ENCODE measurements at places on chromosomes 6 and 20. TPM values are rescaled to one million over a fixed set of nuclear protein-coding genes. Genes with fewer than 3 reads are reported as not detected.

DNA sequence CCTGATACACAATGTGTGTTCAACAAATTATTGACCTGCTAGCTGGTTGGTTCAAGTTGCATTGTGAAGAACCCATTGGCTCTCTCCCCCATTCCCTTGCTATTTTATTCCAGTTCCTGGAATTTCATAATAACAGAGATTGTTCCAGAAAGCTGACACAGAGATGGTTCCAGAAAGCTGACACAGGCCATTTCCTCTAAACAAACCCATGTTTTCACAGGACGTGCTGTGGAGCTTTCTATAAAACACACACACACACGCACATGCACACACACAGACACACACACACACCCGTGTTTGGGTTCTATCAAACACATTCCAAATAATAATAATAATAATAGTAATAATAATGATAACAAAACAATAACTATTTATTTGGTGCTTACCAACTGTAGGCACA lies 259.1 kb downstream of the CLIC5 start:
- peaks cover 2% of the 10 kb centered on the region for H3K27me3 ChIP-seq
- H3K4me3 ChIP-seq = no peak overlapping the region
- H3K36me3 ChIP-seq = no peaks in the 10 kb centered on the region
- H3K4me1 ChIP-seq = no peaks in the 10 kb centered on the region
- H3K27ac ChIP-seq = no peak overlapping the region

DNA sequence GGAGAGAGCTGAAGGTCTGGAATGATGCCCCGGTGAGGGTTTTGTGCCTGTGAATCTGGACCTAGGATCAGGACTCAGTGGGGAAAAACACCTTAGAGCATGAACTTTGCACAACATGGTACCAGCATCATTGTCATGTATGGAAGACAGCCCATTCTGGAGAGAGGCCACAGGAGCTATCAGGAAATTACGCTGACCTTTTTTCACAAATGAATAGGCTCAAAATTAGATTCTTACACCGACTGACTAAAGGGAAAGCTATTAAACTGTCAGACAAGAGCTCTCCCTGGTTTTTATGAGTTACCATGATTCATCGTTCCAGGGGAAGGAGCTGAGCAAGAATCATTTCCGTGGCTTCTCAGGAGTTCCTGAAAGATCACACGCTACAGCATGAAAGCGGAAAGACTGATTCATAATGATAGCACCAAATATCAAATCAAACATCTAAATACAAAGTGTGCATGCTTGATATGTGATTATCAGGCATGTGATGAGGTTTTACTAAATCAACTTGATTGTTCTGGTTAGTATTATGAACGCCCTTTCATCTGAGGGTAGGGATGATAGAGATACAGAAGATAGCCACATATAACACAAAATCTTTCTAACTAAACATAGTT lies 224.9 kb upstream of the SMLR1 start:
- no peaks in the 10 kb centered on the region for H3K27me3 ChIP-seq
- H3K4me3 ChIP-seq = no peak overlapping the region
- H3K27ac ChIP-seq = no peak overlapping the region
- H3K36me3 ChIP-seq = no peaks in the 10 kb centered on the region
- no peak for DNase-seq

DNA sequence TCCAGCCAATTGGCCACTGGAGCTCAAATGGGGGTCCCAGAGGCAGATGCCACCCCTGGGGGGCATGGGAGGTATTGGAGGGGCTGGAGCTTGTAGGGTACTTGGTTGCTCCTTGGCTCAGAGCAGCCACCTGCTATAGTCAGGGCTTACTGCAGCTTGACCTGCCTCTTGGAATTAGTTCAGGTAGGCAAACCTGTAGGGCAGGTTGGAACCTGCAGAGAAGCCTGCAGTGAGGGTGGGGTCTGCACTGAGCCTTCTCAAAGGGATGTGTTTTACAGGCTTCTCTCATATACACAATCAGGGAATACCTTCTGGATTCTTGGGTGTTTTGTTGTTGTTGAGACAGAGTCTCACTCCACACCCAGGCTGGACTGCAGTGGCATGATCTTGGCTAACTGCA lies 94.2 kb upstream of the MYL9 start:
- H3K27ac ChIP-seq = no peak overlapping the region
- no peak overlapping the region for H3K4me3 ChIP-seq
- H3K27me3 ChIP-seq = no peaks in the 10 kb centered on the region
- no peak for DNase-seq

- H3K4me3 ChIP-seq = no peak overlapping the region
- no peaks in the 10 kb centered on the region for H3K4me1 ChIP-seq
- DNase-seq = no peak
- H3K36me3 ChIP-seq = no peaks in the 10 kb centered on the region
These were observed 6.0 kb upstream of the AKAP12 start for GRCh38 chr6:151233731-151234130.

- peaks cover 55% of the 10 kb centered on the region for H3K4me1 ChIP-seq
- no peak overlapping the region for H3K4me3 ChIP-seq
- no peaks in the 10 kb centered on the region for H3K27me3 ChIP-seq
- no peak for DNase-seq
These were observed 4.9 kb downstream of the SDCBP2 start for GRCh38 chr20:1323830-1324597.

METTL24 gene
- total RNA-seq = not detected

Data from HepG2 (cell line).